Activated CD4-positive, alpha-beta T cell treated with anti-CD3 and anti-CD28 coated beads, Interleukin-2, amount 50 U/mL, for 24 hours (primary cell): ENCODE measurements at places on chromosomes 1 and 21.

DNA sequence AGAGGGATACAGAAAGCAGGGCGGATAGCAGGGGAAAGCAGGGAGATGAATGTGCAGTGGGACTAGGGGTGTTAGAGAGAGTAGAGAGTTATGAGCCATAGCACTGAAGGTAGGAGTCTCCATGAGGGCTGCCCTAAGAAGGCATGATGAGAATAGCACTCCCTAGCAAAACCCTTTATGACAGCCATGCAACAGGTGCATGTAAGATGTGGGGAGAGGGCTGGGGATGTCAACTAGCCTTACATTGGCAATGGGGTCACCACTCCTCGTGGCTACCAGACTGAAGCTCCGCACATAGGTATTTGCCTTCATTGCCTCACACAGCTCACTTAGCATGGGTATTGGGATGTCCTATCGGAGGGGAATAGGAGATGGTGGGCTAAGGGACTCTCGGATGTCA lies 4.6 kb downstream of the TMOD4 start:
- no peak for DNase-seq

DNA sequence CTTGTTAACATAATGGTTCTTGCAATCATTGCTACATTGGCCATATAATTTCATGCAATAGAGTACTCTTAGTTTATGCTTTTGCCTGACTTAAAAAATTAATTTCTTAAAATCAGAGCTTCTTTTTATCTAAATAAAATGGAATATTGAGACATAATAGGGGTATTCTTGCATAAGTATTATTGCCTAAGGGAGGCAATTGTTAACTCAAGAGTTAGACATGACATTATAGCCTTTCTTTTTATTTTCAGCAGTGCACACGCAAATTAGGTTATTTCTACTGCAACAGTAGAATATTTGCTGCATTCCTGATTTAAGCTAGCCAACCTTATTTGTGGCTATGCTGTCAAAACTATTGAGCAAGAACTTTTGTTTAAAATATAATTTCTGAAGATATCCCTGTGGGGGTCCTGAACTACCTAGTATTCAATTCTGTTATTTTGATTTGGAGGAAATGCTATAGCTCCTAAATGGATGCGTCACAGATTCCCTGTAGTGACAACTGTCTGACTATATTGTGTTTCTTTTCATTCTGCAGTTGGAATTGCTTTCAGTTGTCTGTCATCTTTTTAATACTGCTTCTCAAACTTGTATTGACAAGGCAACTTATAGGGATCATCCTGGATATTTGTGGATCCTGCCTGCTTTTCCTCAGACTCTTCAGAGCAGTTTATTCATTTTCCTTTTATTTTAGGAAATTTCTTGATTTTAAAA lies 211.0 kb downstream of the PATJ start:
- no peak for DNase-seq

GRCh38 chr1:17877316-17877715 lies 122.2 kb downstream of the ACTL8 start:
- no peak for DNase-seq

DNA sequence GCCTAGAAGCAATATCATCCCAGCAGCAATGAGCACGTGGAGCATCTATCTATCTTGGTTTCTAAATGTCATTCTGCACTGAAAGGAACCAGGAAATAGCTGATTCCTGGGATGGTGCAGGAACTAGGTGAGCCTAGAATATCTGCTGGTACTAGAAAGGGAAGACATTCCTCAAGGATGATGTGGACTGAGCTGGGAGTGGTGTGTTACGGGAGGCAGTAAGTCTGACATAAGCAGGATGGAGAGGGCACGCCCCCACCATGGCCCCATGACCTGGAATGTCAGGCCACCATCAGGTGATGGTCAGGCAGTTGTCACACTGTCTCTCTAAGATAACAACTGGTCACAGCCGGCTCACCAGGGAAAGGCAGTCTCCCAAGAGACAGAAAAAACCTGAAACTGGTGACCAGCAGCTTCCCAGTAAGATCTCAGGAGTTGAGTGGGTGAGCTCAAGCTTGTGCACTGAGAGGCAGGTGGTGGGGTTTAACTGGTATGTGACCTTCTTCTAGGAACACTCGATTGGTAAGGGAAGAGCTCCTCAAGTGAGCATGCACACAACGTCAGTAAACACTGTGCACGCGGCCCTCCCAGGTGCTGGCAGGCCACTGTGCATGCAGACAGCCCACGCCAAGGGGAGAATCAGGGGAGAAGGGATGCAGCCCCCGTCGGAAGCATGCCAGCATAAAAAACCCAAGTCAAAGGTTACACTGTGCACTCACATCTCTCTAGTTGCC lies 148.7 kb downstream of the ADSS2 start:
- no peak for DNase-seq

- DNase-seq = no peak
Observed at GRCh38 chr1:56816909-56817308, 2.3 kb downstream of the FYB2 start.

- no peak for DNase-seq
Observed at GRCh38 chr21:42157606-42158310, 61.2 kb upstream of the ABCG1 start.

GRCh38 chr1:207740207-207740606 lies 11.6 kb upstream of the CD46 start:
- DNase-seq = no peak

DNA sequence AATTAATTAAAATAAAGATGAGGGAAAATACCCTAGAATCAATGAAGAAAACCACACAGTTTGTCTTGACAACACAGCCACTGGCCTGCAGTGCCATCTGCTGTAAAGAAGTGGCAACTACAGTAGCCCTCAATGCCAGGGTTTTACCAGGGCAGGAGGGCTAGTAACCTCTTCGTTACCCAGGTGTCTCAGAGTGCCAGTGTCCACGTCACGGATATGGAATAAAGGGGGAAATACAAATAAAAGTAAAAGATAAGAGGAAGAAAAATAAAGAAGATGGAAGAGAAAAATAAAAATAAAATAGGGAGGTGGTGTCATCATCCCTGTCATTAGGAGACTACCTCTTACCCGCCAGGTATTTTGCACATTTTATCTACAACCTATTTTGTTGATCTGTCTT lies 14.2 kb upstream of the SLC44A3 start:
- DNase-seq = no peak

DNA sequence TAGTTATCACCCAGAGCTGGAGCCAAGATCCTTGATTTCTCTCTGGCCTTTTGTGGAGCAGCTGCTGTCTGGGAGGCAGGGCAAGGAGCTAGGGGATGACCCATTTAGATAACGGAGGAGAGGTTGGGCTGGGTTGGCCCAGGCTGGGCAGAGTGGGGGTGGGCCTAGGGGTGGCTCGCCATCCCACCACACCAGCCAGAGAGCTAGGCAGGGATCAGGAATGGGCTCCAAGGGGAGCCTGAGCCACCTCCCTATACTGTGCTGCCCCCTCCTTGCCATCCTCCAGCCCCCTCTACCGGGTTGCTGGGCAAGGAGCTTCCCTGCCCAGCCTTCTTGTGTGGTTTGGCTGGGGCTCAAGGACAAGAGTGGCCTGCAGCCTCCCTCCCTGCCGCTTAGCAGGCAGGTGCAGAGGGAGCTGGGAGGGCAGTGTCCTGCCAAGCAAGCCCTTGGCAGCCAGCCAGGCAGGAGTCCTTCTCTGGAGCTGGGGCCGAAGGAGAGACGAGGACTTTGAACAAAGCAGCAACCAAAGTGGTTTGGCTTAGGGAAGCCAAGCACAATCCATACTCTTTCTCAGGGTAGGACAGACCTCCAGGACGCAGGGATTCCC lies 4.1 kb downstream of the NUAK2 start:
- DNase-seq = no peak

- DNase-seq = no peak
Observed at GRCh38 chr1:76053021-76053420, 21.5 kb upstream of the ST6GALNAC3 start.

DNA sequence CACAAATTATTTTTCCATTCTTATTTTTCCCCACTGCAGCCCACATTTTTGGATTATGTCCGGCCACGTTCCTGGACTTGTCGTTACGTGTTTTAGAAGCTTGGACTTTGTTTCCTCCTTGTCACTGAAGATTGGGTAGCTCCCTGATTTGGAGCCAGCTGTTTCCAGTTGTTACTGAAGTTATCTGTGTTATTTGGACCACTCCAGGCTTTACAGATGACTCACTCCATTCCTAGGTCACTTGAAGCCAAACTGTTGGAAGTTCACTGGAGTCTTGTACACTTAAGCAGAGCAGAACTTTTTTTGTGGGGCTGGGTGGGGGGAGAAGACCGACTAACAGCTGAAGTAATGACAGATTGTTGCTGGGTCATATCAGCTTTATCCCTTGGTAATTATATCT lies 12.2 kb upstream of the AXDND1 start:
- no peak for DNase-seq

GRCh38 chr1:85495556-85495955 lies 30.6 kb upstream of the DDAH1 start:
- DNase-seq = no peak

GRCh38 chr21:26501495-26502021 lies 71.5 kb downstream of the CYYR1 start:
- no peak for DNase-seq

GRCh38 chr1:153217212-153217611 lies at the start of gene PRR9:
Gene PRR9 (plus strand): TSS chr1:153217584. CDS start chr1:153218145, 561 bp downstream.
- DNase-seq = no peak

DNA sequence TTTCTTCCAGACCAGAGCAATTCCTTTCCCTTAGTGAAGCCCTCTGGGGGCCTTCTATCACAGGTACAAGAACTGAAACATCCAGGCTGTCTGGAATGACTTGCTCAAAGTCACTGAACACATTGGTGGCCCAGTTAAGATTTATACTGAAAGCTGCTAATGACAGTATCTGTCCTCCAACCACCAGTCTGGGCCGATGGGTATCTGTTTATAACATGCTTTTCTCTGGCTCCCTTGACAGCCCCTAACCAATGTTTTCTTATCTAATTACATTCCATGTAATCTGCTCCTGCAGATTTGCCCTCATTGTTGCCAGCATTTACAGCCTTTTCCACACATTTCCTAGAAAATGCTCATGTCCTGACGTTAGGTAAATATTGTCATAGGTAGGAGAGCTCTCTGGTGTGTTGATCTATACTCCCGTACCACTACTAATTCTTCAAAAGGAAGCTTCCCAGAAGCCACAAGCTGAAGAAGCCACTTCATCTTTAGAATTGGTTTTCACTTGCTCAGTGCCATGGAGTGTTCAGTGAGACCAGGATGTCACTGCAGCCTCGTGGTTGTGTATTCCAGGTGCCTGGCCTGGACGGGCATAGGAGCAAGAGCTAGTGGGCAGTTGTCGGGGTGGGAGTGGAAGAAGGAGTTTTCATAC lies 163.9 kb downstream of the TSEN15 start:
- no peak for DNase-seq

DNA sequence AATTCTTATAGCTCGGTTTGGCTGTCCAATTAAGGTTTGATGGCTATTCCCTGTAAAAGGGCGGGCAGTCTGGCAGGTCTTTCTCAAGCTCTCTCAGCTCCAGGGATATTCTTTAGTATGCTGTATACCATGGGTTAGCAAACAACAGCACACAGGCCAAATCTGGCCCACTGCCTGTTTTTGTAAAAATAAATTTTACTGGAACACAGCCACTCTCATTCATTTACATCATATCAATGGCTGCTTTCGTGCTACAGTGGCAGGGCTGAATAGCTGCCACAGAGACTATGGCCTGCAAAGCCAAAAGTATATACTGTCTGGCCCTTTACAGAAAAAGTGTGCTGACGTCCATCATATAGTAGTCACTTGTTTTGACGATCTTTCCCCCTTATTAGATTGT lies 32.0 kb downstream of the MACO1 start:
- DNase-seq = no peak

DNA sequence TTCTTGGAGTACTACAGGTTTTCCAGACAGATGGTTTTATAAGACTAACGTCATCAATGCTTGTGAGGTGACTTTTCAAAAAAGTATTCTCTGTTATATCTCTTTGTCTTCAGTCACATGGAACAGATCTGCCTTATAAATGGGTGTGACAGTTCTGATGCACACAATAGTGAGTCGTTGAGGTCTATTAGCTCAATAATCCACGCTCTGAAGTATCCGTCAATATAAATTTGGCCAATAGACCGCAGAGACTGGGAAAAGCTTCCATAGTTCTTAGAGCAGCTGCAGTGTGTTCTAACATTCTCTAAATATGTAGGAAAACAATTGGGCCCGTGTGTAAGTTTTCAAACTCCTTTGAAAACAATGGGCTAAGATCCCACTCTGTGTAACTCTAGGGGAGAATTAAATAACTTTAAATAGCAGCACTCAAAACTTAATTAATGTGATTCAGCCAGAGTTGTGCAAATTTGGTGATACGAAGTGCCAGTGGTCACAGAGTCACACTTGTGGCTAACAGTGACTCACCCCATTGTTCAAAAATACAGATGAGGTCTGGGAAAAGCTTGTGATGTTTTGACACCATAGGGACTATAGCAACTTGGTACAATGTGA lies 316.0 kb downstream of the LMO4 start:
- no peak for DNase-seq

- no peak for DNase-seq
Observed at GRCh38 chr1:160578525-160579191, 638 bp downstream of the CD84 start.

DNA sequence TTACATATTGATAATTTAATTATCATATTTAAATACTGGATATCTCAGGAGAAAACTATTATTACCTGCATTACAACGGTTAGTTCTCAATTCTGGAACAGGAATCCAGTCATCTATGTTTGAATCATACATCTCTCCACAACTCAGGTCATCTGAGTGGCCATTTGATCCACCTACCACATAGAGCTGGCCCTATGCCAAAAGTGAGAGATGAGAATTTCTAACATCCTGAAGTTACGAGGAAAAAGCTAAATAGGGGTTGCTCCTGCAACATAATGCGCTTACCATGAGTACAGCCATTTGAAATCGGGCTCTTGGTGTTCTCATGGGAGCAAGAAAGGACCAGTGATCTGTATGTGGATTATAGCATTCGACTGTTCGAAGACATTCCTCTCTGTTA lies 16.9 kb downstream of the IVNS1ABP start:
- no peak for DNase-seq

- no peak for DNase-seq
Observed at GRCh38 chr1:47587891-47588582, 150.2 kb downstream of the FOXD2 start.

GRCh38 chr1:197285526-197286205 lies 17.6 kb downstream of the CRB1 start:
- no peak for DNase-seq

- DNase-seq = no peak
Observed at GRCh38 chr1:18326211-18326897, 154.4 kb upstream of the KLHDC7A start.

GRCh38 chr1:212669102-212669501 lies 30.5 kb downstream of the BATF3 start:
- DNase-seq = no peak

DNA sequence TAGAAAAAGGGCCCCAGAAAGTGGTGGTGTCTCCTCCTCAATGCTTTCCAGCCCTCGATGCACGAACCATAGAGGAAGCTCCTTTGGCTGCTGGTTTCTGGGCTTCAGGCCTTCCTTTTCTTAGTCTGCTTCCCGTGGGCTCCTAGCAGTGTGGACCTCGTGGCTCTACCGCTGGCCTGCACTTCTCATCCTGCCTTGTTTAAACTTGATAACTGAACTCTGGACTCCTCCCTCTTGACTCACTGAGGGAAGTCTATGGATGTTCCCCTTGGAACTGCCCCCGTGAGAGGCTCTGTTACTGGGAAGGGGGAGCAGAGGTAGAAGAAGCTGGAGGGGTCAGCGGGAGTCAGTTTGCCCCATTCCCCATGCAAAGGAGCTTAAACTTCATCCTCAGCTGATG lies 75.3 kb upstream of the WDR26 start:
- DNase-seq = no peak
